Kidney tubule cell (primary cell): ENCODE measurements at places on chromosomes 4 and X.

DNA sequence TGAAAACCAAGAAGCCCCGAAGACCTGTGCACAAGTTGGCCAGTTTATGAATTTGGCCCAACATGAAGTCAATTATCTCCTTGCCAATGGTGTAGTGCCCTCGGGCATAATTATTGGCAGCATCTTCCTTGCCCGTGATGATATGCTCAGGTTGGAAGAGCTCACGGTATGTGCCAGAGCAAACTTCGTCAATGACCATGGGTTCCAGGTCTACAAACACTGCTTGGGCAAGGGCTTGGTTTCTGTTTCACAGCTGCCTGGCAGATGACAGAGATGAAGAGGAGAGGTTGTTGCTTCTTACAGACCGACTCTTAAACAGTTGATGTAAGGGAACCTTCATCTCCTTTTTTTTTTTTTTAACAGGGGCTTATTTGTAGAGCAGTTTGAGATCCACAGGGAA, 135.6 kb upstream of the PLS3 start:
- DNase-seq: no peak

- DNase-seq: peak; percentile 32
Measured at GRCh38 chr4:143399113-143399949, 62.7 kb downstream of the GAB1 start.

DNA sequence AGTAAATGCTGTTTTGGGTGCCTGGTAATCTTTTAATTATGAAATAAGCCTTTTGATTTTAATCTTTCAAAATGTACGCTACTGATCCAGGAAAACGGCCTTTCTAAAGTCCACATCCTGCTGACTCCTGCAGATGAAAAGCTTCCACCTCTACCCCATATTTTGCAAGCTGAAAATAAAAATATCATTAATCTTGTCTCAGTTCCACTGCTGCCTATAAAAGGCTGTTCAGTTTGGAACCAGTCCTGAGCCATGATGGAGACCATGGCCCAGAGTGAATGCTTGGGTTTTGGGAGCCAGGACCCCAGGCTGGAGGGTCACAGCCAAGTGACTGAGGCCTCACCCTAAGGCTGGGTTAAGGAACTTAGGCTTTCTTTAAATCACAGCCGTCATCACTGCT, 110.8 kb downstream of the AFF1 start:
- DNase-seq: no peak

DNA sequence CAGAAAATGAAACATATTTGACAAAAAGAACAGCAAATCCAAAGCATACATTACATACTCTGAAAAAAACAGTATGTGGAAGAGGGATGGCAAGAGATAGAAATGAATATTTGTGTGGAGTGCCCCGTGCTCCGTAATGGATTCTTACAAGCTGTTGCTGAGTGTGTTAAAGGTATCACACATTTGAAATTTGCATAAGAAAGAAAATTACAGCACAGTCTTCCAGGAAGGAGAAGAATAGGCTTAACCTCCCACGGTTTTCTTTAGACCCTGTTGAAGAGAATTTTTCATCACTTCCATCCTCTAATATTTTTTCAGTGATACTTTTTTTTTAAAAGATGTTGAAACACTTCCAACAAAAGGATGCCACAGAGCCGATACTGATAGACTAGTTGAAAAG, 1489.4 kb downstream of the RAPGEF2 start:
- no peak for DNase-seq

DNA sequence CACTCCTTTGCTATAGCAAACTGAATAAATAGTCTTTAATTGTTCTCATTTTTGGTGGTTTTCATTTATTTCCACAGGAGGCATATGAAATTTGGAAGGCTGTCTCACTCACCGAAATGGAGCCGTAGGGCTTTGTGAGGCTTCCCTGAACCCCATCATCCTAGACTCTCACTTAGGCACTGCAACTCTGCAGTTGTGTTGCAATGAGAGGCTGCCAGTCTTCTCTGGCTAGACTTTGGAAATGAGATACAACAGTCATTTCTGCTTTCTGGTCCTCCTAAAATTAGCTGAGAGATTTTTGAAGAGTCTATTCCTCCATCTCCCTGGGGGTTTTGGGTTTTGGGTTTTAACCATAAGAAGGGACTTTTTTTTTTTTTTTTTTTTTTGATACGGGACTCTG, 146.5 kb downstream of the SH3BGRL start:
- no peak for DNase-seq

DNA sequence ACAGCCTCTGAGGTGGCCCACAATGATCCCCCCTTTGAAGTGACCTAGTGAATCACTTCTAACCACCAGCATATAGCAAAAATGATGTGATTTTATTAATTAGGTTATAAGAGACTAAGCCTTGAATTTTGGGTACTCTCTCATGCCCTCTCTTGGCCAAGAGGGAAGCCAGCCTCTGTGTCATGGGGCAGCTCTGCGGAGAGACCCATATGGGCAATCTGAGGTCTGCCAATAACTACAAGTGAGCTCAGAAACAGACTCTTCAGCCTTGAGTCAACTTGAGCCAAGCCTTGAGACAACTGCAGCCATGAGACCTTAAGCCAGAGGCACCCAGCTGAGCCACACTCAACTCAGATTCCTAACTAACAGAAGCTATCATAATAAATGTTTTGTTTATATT, 45.7 kb downstream of the MANBA start:
- DNase-seq: no peak

DNA sequence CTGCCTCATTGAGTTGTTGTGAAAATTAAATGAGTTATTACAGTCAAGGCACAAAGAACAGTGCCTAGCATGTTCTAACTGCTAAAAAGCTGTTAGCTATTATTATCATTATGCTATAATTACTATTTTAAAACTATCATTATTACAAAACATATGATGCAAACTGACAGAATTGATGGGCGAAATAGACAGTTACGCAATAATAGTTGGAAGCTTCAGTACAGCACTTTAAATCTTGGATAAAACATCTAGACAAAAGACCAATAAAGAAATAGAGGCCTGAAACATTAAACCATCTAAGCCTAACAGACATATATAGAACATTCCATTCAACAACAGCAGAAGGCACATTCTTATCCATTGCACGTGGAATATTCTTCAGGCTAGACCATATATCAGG, 73.0 kb downstream of the TAB3 start:
- DNase-seq: no peak

DNA sequence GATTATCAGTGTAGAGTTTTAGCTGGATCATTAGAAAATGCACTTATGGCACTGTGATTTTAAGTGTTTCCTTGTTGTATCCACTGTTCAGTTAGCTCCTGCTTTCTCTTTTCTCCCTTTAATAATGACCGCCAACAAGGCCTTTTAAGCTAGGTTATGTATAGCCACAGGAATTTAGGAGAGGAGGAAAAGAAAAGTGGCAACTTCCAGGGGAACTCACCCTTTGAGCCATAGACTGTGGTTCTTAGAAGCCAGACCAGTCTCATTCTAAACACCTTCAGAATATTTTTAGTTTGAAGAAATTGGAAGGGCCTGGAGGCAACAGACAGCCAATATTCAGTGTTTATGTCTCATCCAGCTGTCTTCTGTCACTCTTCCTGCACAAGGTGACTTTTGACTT, 6.1 kb downstream of the FGF2 start:
- DNase-seq: peak; percentile 38

- DNase-seq: peak; percentile 56
Measured at GRCh38 chr4:46844325-46844917, 64.6 kb downstream of the COX7B2 start.

- no peak for DNase-seq
Measured at GRCh38 chrX:131725001-131725654, 181.3 kb downstream of the OR13H1 start.

DNA sequence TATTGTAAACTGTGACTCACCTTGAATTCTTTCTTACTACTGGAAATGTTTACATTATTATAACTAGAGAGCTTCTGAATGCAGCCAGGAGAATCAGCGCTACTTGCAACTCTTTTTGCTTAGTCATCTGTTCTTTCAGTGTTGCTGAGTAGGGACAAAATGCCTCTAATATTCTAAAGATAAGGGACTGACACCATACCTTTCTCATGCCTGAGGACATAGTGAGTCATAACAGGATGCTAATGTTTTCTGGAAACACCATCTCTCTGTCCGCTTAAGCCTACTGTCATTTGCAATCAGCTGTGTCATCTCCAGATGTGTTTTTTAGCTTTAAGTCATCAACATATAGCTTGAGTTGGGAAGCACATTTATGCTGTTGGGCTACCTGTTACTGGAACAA, 108.3 kb downstream of the QRFPR start:
- DNase-seq: peak; percentile 35

GRCh38 chr4:74109116-74109869, 10.3 kb upstream of the CXCL2 start:
- DNase-seq: peak; percentile 97

DNA sequence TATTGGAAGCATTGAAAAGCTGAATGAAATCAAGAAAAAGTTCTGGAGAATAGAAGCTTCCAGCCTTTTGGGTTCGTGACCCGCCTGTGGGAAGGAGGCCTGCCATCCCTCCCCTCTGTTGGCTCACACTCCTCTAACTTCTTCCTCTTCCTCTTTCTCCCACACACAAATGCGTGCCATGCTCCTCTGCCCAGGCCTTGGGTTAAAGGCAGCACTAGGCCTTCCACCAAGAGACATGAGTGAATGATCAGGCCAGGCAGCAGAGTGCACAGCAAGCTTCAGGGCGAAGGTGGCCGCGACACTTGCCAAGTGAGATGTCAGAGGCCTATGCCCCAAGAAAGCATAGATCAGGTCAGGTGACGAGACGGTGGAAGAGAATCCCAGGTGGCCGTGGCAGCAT, 38.4 kb downstream of the FAM193A start:
- DNase-seq: no peak

DNA sequence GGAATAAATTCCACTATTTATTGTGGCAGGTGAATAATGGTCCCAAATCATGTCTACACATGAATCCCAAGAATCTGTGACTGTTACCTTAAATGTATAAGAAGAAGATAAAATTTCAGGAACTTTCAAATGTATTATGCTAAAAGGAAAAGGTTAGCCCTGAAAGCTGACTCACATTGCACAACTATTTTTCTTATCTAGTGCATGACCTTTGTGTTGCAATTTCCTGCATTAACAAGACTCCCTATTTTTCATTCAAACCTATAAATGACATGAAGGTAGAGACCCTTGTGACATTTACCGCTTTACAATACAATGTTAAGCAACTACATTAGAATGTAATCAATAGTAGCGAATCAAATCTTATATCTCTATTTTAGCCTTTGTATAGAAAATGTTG, 36.7 kb downstream of the UBQLN2 start:
- no peak for DNase-seq

DNA sequence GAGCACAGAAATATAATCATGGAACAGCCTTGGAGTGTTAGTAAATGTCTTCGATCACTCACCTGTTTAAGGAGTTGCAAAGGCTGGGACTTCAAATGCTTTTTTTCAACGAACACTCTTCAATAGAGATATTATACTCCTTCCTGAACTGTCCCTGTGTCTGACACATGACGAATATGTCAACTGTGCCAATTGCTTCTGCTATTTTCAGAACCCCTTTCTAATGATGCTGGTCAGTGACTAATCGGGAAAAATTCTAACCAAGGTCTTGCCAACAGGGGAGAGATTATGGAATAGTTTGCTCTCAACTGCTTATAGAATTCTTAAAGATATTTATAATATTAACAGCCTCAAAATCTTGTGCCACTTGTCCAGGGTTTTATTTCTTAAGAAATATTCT, 8.5 kb upstream of the KLHL34 start:
- DNase-seq: peak; percentile 11

DNA sequence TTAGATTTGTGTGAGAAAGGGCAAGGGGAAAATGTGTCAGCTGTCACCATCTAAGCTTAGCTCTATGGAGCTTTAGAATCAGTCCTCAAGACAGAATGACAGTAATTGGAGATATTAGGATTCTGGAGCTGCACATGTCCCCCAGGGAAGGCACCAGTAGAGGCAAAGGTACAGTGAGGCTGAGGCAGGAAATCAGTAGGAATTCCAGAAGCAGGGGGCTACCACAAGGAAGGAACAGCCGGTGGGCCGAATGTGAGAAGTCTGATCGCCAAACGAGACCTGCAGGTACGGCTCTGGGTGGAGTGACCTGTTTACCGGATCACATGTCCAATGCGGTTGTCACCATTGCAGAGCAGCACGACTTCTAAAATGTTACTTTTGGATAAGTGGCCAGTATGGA, 52.6 kb downstream of the RNF150 start:
- DNase-seq: no peak

- DNase-seq: peak; percentile 97
Measured at GRCh38 chr4:14168919-14169318, 541.4 kb upstream of the BOD1L1 start.

DNA sequence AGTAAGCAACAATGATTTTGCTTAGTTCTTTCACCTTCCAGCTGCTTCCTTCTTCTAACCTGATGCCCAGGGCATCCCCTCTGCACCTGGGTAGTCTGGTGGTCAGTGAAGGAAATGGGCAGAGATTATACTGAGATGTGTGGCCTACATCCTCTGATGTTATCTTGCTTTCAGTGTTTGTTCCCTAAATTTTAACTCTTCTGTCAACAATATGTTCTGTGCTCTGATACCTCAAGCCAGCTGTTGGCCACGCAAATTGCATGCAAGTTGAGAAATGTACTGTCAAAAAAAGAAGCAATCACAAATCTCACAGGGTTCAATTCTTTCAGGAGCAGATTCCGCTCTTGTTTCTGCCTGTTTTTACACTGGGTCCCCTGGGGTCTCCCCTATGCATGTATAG, 73.8 kb downstream of the FBXW7 start:
- no peak for DNase-seq

DNA sequence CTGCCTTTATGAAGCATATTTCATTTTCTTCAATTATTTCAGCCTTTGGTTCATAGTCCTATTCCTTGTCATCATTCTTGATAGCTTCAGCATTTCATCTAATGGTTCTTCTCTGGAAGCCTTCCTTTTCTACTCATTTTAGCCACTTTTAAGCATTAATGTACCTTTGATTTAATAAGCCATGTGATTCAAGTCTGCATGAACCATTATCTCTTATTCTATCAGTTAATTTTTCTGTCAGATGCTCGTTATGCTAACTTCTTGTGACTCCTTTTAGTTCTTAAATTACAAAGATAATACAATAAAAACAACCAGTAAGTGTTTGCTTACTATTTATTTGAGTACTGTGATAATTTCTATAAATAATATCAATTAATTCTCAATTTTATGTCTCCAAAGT, 210.1 kb upstream of the MAB21L2 start:
- no peak for DNase-seq

DNA sequence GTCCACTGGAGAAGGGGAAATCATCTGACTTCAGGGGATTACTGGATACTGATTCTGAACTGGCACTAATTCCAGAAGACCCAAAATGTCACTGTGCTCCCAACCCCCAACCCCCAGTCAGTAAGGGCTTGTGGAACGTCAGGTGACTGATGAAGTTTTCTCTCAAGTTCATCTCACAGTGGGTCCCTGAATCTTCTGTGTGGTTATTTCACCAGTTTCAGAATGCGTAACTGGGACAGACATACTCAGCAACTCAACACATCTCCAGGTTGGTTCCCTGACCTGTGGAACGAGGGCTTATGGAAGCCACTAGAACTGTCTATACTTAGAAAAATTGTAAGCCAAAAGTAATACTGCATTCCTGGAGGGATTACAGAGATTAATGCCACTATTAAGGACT, 45.3 kb downstream of the DDX60L start:
- DNase-seq: no peak

- peak; percentile 14 for DNase-seq
Measured at GRCh38 chrX:31227250-31227649, 155.4 kb upstream of the FTHL17 start.

GRCh38 chr4:86993909-86994681, 59.3 kb downstream of the AFF1 start:
- DNase-seq: no peak
